ENCODE measurements at places on chromosomes 4 and X.

DNA sequence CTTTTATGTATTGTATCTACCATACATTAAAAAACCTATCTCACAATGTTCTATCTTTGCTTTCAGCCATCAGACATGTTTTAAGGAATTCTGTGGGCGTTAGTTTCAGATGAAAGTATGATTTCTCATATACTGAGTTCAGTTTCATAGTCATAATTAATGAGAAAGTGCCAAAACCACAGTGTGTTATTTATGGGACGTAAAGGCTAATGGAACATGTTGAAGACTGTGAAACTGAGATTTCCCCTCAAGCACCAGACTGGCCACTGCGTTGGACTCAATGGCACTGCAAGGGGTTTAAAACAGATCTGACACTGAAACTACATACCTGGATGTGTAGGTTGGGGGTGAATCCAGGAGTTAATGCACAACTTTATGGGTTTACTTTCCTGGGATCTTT is 32.0 kb downstream of the F8 start:
- no peak for DNase-seq

GRCh38 chr4:61555789-61556188 is 355.7 kb downstream of the ADGRL3 start:
- DNase-seq: no peak

DNA sequence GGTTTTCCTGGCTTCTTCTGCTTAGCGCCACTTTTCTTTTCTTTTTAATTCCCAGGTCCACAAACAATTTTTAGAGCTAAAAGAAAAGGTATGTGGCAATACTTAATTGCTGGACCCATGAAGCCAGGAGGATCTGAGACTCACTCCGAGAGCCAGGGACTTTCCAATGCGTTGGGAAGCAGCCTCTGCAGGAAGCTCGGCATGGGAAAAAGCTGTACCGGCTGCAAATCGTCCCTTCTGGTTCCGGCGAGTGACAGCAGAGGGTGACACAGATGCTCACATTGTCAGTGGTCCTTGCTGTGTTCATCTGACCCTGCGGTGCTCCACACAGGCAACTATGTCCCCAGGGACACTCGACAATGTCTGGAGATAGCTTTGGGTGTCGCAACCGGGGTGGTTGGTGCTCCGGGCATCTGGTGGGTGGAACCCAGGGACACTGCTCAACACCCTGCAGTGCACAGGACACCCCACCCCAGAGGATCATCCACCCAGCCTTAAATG is 164.0 kb downstream of the PRKX start:
- no peak for DNase-seq

DNA sequence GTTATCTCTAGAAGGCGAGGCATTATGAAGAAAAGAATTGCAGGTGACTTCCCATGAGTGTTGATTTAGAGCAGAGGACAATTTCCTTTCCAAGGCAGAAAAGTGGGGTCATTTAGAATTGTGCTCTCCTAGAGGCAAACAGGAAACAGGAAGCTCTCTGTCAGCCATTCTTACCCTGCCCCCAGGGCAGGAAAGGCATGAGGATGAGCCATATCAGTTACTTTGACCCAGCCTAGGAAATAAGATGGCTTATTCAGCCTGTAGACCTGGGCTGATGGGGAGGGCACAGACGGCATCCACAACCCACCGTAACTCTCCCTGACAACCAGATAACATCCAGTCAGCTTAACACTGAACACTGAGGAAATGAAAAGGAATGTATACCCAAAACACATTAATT is 88.8 kb upstream of the KDR start:
- DNase-seq: no peak

DNA sequence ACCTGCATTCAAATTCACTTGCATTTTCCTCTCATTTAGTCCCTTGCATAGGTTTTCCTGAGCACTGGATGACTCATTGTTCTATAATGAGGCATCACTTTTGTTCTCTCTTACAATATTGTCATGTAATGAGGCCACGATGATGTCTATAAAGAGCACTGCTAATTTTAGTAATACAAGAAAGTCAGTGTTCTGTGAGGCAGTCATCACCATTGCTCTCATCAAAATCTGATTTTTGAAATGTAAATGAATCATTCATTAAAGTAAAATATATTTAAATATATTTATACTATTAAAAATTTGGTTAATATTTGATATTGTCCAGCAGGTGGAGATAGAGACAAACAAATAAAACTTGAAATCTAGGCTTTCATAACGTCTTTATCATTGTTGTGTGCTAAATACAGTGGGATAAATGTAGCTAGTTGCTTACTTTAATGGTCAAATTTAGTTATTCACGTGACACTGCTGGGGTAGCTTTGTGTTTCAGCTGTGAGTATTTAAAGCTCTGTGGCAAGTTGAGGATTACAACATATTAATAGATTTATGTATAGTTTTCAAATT is 15.4 kb downstream of the HMGB2 start:
- DNase-seq: no peak

- no peak for DNase-seq
Observed at GRCh38 chr4:61985426-61985825, 785.3 kb downstream of the ADGRL3 start.

DNA sequence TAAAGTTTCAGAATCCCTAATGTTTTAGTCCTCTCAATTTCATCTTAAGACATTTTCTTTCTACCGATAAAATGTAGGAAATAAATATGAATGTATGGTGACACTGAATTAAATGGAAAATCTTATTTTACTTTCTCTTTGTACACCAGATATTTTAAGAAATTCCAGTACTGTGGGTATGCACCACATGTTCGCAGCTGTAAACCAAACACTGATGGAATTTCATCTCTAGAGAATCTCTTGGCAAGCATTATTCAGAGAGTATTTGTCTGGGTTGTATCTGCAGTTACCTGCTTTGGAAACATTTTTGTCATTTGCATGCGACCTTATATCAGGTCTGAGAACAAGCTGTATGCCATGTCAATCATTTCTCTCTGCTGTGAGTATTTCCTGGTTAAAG is 26.9 kb downstream of the C4orf46 start:
- DNase-seq: no peak
